Daoy (cell line): ENCODE measurements at places on chromosomes 7 and 10. TPM values are rescaled to one million over a fixed set of nuclear protein-coding genes. Genes with fewer than 3 reads are reported as not detected.

GRCh38 chr7:142231716-142232115 is 26.1 kb downstream of the PRSS58 start:
- DNase-seq: peak; percentile 83

DNA sequence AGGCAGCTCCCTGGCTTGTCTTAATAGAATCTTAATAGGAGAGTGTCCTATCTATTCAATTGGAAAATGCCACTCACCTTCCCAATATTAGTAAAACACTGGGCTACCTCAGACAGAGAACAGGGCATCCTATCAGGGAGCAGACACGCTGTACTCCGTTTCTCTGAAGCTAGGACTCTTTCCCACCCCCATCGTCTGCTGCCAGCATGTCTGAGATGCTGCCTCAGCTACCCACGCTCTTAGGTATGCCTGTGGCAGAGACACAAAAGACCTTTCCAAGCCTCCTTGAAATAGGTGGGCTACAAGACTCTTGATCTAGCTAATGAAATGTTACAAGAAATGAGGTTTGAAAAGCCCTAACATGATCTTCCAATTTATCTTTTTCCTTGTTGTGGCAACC is 2.5 kb upstream of the LRIT2 start:
- no peak for DNase-seq

DNA sequence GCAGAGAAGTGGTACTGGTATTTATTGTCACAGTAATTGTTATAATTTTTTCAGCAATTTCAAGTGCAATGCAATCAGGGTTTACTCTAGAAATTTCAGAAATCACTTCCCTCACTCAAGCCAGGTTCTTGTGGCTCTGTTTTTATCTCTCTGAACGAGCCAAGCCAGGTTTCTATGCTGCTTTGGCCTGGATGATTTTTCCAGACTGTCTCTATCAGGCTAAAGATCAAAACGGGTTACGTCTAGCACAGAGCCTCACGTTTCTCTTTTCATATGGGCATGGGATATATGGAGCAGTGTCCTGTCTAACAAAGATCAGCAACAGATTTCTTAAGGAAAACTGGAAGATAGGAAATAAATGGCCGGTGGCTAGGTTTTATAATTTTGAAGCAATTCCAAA is 1105.3 kb downstream of the NRG3 start:
- no peak for DNase-seq

DNA sequence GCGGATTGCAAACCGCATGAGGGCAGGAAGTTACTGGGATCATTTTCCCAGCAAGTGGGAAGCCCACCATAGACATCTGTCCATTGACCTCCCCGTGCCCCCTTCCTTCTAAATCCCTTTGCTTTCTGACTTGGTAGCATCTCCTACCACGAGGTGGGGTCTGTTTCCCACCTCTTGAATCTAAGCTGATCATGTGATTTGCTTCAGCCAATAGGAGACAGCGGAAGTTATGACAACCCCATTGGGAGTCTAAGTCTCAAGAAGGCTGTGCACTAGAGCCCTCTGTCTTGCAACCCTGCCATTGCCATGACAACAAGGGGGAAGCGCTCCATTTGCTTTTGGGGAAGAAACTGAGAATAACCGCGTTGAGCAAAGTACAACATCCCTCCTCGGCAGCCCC is 39.2 kb upstream of the CARD11 start:
- DNase-seq: no peak

- no peak for DNase-seq
These were observed 22.4 kb downstream of the GBF1 start for GRCh38 chr10:102267748-102268147.

DNA sequence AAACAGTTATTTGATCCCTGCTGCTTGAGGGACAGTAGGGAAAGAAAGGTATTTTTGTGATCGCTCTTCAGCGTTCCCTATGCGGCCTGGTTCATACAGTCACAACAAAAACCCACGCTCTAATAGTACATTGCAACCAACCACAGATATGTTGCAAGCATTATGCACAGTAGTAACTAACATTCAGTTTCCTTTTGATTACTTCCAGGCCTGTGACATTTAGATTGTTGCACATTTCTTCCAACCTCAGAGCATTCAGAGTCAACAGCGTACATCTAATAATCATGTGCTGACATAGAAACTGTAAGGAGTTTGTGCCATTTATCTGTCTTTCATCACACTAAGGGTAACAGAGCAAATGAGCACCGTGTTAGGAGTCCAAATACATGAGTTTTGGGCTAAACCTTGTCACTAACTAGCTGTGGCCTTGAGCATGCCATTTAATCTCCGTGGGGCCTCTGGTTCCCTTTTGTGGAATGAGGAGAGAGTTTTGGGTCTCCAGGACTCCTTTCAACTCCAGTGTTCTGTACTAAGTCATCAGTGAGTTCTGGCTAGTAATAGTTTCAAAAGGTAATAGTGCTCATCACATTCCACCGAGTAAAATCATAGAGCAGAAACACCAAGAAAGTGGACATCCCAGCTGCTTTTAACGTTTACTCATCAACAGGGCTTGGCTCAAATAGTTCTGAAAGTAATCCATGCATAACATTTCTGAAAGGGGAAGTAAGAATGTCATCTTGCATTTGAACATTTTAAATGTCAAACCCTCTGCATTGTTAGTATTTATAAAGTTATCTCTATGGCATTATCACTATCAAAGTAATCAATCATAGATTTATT is 99.0 kb upstream of the FZD1 start:
- DNase-seq: peak; percentile 25

- peak; percentile 62 for DNase-seq
These were observed 142.5 kb upstream of the TCERG1L start for GRCh38 chr10:131453721-131454634.

- no peak for DNase-seq
These were observed 1151.8 kb downstream of the TYW1 start for GRCh38 chr7:68148440-68148839.

The SH2D4B gene
- total RNA-seq: 0.06 TPM in 1 of 2 replicates, not detected in the other

- DNase-seq: no peak
These were observed 20.4 kb upstream of the KNDC1 start for GRCh38 chr10:133139551-133140065.

The SUN3 gene
- total RNA-seq: not detected in 2 replicates

- DNase-seq: no peak
These were observed 336.4 kb upstream of the PLXDC2 start for GRCh38 chr10:19479854-19480253.

The PKD2L1 gene
- total RNA-seq: not detected in 2 replicates

- DNase-seq: no peak
These were observed 169.6 kb downstream of the TCERG1L start for GRCh38 chr10:131141645-131142516.

GRCh38 chr10:89047397-89047796 is 56.8 kb downstream of the FAS start:
- no peak for DNase-seq

DNA sequence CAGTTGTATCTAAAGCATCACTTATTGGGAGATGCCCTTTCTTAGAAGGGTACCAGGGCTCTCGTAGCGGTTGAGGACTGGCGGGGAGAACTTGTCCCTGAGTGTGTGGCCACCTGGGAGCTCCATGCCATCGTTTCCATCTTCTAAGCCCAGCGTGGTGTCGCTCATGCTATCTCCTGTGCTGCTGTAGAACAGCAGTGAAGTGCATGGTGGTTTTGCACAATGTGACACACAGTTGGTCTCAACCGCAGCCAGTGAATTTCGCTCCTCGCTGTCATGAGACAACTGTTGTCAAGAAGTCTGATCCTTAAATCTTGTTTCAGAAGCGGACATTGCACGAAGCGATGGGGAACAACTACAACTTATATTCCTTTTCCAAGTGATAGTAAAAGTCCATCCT is 283.4 kb downstream of the GRID1 start:
- DNase-seq: no peak

The NYAP1 gene
- total RNA-seq: 0.06 TPM in 1 of 2 replicates, not detected in the other

DNA sequence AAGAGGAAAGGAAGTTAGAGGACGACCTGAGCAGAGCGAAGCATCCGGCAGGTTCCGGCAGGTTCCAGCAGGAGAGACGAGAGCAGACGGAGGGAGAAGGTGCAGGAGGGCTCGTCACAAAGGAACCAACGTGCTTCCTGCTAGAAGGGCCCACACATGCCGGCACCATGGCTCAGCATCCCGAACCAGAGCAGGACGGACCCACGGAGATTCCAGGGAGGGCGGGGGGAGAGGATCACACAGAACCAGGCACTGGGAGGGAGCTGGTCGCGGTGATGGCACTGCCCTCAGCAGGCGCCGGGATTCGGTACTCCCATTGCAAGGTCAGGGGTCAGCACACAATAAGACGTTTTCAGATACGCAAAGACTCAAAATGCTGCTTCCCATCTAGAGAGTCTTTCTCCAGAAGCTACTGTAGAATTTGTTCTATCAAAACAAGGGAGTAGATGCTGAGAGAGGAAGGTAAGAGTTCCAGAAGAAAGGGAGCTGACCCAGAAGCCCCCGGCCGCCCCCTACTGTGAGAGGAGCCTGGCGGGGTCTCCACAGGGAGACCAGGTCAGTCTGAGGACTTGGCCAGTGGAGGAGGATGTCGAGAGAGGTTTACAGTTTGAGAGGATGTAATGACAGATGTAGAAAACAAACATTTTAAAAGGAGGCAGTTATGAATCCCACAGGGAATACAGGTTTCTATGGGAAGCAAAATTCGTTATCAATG is 23.6 kb upstream of the PWWP2B start:
- no peak for DNase-seq

The UCMA gene
- not detected in 2 replicates for total RNA-seq

The STEAP2 gene
- 4.9 and 5.2 TPM in 2 replicates for total RNA-seq

DNA sequence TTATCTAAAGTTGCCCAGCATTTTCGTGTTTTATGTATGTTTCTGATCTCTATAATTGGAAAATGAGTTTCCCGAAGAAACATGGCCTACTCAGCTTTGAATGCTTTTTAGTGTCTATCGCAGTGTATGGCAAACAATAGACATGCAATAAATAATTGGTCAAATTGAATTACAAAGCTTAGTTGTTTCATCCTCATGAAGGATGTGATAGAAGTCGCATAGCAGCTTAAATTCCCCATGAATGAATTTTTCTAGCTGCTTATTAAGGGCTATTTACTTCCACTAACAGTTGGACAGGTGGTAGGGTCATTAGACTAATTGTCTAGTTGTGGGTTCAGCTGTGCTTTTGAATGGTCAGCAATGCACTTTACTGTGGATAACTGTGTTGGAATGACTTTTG is 467.3 kb upstream of the MBL2 start:
- no peak for DNase-seq

The SHH gene
- 0.60 and 0.86 TPM in 2 replicates for total RNA-seq

DNA sequence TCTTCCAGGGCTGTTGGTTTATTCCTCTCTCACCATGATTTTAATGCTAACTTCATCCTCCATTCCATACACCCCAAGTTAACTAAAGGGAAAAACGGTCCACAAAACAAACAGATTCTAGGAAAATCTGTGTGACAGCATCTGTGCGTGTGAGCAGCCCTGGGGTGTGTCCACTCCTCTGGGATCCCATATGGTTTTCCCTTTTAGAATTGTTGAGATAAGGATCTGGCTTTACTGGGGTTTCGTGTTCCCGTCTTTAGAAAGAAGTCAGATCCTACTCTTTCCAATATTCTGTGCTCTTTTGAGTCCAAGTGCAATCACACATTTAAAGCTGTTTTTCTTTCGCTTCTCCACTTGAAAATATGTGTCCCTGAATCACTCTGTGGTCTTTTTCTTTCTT is 257.1 kb downstream of the KLF6 start:
- DNase-seq: no peak

DNA sequence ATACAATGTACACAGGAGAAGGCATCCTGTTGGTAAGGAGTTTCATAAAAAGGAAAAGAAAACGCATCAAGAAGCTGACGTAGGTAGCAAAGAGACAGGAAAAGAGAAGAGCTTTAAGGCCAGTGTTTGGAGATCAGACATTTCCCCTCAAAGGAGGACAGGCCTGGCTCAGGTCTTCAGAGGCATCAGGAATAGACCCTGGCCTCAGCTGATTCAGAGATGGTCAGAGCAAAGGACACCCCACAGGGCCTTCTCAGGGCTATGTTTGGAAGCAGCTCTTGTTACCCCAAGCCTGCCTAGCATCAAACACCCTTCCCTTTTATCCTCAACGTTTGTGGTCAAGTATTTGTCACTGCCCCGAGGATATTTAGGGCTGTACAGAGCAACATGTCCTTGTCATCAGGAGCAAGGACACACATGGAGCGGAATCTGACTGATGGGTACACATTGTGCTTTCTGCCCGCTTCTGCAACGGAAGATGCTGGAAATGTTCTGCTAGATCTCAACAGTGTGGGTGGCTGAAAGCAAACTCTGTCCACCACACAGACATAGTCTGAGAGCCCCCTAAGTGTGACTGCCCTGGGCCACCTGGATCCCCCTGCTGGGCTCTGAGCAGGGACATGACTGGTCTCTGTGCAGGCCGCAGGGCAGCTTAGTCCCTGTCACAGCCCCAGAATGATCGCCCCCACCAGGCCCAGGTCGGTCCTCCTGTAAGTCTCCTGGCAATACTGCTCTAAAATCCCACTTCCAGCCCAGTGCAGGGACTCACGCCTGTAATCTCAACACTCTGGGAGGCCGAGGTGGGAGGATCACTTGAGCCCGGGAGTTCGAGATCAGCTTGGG is 1.0 kb upstream of the ZDHHC4 start:
- DNase-seq: no peak

GRCh38 chr10:127345231-127345965 is 149.0 kb upstream of the INSYN2A start:
- DNase-seq: no peak

DNA sequence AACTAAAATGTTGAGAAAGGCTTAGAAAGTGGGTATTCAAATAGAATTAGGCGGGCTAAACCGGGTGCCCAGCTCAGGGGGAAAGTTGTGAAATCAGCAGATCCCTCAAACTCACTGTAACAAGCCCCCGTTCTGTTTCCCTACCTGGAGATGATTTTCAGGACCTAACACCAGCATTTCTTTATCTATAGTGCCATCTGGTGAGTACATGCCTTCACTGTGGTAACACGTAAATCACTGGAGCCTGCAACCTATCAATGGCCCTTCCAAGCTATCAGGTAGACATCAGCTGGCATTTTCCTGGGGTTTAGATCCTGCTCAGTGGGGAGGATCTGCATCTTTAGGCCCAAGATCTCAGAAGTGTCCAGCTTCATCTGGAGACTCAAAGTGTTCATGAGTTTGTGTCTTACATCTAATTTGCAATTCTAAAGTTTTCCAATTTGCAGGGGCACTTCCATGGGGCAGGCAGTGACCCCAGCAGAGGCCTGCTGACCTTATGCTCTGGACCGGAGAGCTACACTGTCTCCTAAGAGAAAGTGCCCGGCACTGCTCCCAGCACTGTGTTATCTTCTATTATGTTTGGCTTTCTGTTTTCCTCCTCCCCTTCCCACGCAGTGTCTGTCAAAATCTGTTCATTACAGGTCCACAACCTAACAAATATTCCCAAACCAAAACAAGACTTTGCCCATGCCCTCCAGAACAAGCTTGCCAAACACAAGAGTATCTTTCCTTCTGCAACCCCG is 132.5 kb downstream of the LSM5 start:
- peak; percentile 33 for DNase-seq
